Stimulated activated CD4-positive, alpha-beta T cell treated with anti-CD3 and anti-CD28 coated beads, Interleukin-1b, Interleukin-23, amount 100 ng/mL, for 1 hour (primary cell): ENCODE measurements at places on chromosomes 7 and 10.

DNA sequence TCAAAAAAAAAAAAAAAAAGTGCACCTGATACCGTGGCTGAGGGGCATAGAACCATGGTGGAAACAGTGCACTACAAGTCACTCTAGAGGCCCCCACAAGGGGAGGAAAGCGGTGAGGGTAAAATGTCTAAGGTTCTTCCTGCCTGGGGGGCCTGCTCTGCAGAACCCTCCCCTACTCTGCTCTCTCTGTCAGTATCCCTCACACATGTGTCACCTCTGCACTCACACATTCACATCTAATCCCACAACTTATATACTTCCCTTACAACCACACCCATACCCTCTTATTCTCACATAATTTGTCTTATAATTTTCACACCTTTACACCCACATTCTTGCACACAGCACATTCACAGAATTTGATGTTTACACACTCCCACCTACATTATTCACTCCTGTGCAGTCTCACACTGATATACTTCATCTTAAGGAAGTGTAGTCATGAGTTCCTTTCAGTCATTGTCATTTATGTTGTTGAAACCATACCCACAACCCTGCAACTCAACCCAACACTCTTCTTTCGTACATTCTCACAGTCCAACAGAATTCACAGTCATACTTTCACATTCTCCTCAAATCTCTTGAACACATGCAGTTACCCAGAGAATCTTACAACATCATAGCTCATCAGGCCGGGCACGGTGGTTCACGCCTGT is 68.0 kb upstream of the PAX2 start:
- no peak for DNase-seq

- no peak for DNase-seq
These were observed 80.2 kb downstream of the CHCHD3 start for GRCh38 chr7:133001727-133002126.

- DNase-seq = no peak
These were observed 121.3 kb downstream of the MPP7 start for GRCh38 chr10:28181478-28182096.

- DNase-seq = no peak
These were observed 10.6 kb downstream of the LRIT2 start for GRCh38 chr10:84214612-84215235.

- DNase-seq = no peak
These were observed 326.8 kb downstream of the TCERG1L start for GRCh38 chr10:130984686-130985085.

DNA sequence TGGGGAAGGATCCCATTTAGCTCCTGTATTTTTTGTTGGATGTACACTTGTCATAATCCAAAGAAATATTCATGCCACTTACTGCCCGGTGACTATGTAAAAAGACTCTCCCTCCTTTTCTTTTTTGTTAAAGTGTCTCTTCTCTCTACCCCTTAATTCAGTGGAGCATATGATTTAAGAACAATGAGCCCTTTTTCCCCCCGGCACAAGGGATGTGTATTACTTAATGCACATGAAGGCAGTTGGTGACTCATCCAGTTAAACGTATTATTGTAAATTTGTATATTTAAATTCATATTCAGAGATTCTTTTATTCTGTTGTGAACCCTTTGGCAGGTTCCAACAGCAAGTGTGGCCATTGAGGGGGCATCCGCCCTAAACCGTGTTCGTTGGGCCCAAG is 241.9 kb downstream of the SLC25A13 start:
- DNase-seq = no peak

- no peak for DNase-seq
These were observed 473.0 kb upstream of the MGMT start for GRCh38 chr10:128993911-128994538.

DNA sequence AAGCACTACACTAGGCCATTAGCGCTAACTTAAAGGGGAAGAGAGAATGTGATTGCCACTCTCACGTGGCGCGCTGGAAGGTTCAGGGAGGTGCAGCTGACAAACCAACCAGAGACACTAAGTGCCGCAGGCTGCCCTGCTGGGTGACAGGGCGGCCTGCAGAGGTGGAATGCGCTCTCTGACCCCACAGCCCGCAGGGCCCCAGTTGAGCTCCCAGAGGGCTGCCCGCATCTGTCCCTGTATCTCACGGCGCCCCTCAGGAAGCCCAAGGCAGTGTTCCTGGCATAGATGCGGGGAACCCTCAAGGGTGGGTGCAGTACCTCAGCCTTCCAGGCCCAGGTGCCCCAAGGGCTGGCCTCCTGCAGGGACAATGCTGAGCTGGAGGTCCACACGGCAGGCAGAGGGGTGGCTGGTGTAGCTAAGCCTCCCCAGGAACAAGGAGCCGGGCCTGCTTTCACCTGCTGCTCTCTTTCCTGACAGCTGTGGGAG is 66.6 kb downstream of the CALML3 start:
- DNase-seq = no peak

DNA sequence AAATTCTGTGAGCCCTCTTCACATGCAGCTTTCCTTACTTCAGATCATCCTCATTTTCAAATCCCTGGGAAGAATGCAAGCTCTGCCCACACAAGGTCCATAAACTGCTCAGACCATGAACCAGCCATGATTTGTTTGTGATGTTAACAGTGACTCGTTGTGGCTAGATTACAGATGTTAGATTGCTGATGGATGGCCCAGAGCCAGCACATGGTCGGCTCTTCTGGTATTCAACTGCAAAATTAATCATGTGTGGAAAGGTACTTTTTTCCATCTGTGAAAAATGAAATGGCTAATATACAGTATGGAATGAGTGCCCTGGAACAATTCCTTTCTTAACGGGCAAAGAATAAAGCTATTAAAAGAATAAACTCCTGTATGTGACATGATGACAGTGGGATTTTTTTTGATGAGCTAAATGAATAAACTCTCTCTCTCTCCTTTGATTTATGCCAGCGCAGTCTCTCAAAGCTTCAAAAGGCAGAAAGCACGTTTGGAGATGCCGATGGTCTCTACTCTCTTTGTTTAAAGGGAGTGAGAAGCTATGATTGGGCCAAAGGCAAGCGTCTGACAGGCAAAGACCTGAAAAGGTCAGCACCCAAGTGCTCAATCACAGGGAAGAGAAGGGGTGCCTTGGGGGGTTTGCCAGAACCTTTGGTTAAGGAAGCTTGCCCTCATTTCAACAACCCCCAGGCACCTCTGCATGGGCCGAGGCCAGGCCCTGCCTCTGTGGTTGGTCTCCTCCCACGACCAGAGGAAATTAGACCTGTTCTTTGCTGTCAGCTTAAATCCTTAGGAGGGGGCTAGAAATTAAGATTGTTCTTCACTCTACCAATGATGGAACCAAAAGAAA is 444.0 kb upstream of the NFE2L3 start:
- DNase-seq = no peak

DNA sequence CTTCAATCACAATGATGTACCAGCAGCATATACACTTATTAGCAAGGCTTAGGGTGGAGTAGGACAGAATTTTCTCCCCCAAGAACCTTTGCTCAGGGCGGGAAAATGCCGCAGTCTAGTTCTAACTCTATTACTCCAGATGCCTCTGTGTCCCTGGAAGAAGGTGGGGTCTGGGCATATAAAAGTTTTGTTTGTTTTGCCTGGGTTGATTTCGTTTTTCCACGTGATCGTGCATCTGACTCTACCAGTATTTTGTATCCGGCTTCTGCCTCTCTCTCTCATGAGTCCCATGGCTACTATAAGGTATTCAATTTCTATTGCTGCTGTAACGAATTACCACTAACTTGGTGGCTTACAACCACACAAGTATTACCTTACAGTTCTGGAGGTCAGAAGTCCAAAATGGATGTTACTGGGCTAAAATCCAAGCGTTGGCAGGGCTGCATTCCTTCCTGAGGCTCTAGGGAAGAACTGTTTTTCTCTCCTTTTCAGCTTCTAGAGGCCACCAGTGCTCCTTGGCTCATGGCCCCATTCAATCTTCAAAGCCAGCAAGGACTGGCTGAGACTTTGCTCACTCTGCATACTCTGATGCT is 181.2 kb upstream of the PRSS58 start:
- DNase-seq = no peak

DNA sequence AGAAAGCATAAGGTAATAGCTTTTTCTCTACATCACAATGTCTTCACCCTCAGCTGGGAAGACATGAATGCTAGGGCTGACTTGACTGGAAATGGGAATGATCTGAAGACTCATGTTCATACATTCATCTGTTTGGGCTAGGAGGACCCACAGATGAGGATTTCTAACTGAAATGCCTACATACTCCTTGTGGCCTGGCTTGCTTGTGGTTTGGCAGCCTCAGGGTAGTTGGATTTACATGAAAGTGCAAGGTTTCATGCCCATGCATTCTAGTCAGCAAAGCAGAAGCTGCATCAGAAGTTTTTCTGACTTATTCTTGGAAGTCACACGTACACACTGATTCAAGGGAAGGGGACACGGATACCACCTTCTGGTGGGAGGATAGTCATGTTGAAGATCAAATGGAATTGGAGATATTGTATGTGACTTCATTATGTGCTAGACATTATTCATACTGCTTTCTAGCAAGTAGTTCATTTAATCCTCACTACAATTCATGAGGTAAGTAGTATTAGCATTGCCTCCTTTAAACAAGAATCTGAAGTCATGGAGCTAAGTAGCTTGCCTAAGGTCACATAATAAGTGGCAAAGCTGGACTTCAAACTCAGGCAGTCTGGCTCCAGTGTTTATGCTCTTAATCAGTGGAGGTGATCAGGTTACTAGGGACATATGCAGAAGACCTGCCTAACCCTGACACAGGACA is 957.0 kb downstream of the LRMDA start:
- DNase-seq = no peak

GRCh38 chr7:136845899-136846465 is 22.5 kb upstream of the CHRM2 start:
- DNase-seq = no peak

DNA sequence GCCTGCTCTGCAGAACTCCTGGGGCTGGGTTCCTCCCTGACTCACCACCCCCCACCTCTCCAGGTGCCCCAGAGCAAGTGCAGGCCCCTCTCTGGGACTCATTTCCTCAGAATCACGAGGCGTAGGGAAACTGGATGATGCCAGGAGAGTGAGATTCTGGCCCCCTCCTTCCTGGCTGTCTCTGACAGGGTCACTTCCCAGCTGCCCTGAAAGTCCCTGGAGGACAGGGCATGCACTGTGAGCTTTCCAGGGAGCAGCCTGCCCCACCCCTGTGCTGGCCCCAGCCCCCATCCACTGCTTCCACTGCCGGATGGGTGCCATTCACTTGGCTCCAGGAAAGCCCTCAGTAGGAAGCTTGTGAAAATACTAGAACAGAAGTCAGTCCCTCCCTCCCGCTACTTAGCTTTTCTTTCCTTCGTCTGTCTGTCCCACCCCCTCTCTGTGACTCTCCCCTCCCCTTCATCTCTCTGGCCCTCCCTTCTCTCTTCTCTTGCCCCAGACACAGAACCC is 10.4 kb downstream of the TACR2 start:
- DNase-seq = no peak

GRCh38 chr10:18984531-18984930 is 64.1 kb upstream of the MALRD1 start:
- DNase-seq = no peak
